ENCODE measurements at places on chromosomes 7 and 10.

- H3K36me3 ChIP-seq = no peaks in the 10 kb centered on the region
- H3K27me3 ChIP-seq = no peaks in the 10 kb centered on the region
- no peak overlapping the region for H3K4me3 ChIP-seq
- DNase-seq = no peak
- peaks cover 11% of the 10 kb centered on the region for H3K4me1 ChIP-seq
- no peak overlapping the region for H3K27ac ChIP-seq
These were observed 266.0 kb downstream of the USP6NL start for GRCh38 chr10:11345224-11346054.

DNA sequence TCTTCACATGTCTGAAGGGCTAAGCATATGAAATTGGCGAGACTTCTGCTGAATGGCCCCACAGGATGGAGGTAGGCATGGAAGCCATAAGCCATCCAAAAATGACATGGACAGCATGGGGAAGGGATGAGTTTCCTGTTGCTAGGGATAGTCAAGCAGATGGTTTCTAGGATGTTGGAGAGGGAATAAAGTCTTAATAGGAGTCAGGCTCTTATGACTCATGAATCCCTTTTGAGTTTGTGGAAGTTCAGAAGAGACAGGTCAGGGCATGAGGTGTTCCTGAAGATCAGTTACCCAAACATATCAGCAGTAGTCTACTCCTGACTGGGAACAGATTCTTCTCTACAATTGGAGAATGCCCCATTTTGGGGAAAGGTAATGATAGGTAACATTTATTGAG is 243.9 kb downstream of the REEP3 start:
- no peak overlapping the region for H3K27ac ChIP-seq
- H3K27me3 ChIP-seq = no peaks in the 10 kb centered on the region
- H3K4me1 ChIP-seq = peaks cover 16% of the 10 kb centered on the region
- DNase-seq = no peak
- no peak overlapping the region for H3K4me3 ChIP-seq

DNA sequence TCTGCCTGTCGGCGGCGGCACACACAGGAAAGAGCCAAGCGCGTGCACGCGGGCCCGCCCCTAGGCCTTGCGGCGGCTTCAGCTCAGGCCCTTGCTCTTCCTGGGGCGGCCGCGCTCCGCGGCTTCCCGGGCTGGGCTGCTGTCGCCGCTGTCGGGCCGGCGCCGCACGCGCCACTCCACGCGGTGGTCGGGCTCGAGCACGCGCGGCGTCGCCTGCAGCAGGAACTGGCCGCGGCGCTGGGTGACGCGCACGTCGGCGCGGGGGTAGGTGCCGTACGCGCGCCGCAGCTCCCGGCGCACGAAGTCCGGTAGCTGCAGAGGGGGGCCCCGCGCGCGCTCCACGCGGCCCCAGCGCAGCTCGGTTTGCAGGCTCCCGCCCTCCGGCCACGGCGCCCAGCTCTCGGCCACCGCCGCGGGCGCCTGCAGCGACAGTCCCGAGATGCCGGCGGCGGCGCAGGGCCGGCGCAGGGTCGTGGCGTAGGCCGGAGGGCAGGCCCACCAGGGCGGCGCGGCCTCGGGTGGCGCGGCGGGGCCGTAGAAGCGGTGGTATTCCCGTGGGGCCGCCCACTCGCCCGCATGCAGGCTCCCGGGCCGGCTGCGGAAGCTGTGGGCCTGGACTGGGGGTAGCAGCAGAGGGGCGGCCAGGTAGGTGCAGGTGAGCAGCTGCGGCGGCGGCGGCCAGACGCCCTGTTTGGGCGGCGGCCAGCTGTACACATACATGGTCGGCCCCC is 804 bp downstream of the C10orf95 start:
- no peaks in the 10 kb centered on the region for H3K27me3 ChIP-seq
- H3K27ac ChIP-seq = peak overlapping the region; percentile 83
- peak; percentile 31 for DNase-seq
- no peaks in the 10 kb centered on the region for H3K4me1 ChIP-seq
- H3K36me3 ChIP-seq = no peaks in the 10 kb centered on the region
- H3K4me3 ChIP-seq = peak overlapping the region; percentile 82

GRCh38 chr7:66399566-66399965 is 194.4 kb downstream of the TPST1 start:
- H3K4me1 ChIP-seq = no peaks in the 10 kb centered on the region
- no peak for DNase-seq

- no peak overlapping the region for H3K4me3 ChIP-seq
- H3K36me3 ChIP-seq = peaks cover 71% of the 10 kb centered on the region
- H3K4me1 ChIP-seq = no peaks in the 10 kb centered on the region
These were observed 37.5 kb downstream of the MEST start for GRCh38 chr7:130529417-130529816.

GRCh38 chr7:43164757-43165156 is 52.3 kb downstream of the HECW1 start:
- no peaks in the 10 kb centered on the region for H3K4me1 ChIP-seq
- no peak overlapping the region for H3K4me3 ChIP-seq
- DNase-seq = no peak
- H3K27ac ChIP-seq = no peak overlapping the region
- no peaks in the 10 kb centered on the region for H3K36me3 ChIP-seq

GRCh38 chr10:67695555-67695954 is 440 bp downstream of the CTNNA3 start:
- peaks cover 22% of the 10 kb centered on the region for H3K4me1 ChIP-seq
- no peaks in the 10 kb centered on the region for H3K36me3 ChIP-seq

GRCh38 chr7:95963446-95963990 is 191.2 kb downstream of the DYNC1I1 start:
- DNase-seq = no peak
- H3K36me3 ChIP-seq = no peaks in the 10 kb centered on the region
- no peaks in the 10 kb centered on the region for H3K27me3 ChIP-seq
- H3K4me3 ChIP-seq = no peak overlapping the region
- H3K4me1 ChIP-seq = no peaks in the 10 kb centered on the region

DNA sequence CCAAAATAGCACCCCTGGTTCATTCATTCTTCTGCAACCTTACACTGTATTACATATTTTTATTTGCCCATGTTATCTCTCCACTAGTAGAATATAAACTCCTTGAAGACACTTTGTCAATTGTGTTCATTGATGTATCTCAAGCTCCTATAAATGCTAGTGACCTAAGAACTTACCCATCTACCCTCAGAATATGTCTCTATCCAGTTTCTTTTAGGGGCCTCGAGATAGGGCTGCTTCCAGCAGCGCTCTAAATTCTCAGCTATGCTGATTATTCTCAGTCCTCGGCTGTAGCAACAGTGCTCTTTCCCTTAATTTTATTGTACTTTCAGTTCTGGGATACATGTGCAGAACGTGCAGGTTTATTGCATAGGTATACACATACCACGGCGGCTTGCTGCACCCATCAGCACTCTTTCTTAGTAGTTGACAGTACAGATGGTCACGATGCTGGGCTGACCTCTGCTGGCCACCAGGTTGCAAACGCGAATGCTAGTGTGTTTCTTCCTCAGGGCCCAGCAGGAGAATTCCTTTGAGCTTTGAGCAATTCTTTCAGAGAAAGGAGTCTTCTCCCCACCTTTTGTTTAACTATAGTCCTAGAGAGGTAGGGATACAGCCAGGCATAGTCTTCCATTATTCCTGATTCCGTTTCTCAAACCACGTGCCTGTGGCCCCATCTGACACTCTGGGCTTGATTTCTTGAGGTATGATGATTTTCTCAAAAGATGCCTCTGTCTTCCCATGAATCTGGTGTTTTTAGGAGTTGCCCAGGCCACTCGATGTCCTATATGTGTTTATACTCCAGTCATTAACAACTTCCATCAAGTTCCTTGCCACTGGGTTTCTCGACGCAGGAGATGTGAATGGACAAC is 49.1 kb upstream of the CDC14C start:
- H3K36me3 ChIP-seq = no peaks in the 10 kb centered on the region
- H3K4me3 ChIP-seq = no peak overlapping the region
- peak; percentile 44 for DNase-seq
- no peak overlapping the region for H3K27ac ChIP-seq
- no peaks in the 10 kb centered on the region for H3K27me3 ChIP-seq

GRCh38 chr7:2964208-2964607 is 79.5 kb downstream of the CARD11 start:
- H3K4me1 ChIP-seq = no peaks in the 10 kb centered on the region
- no peak for DNase-seq
- no peaks in the 10 kb centered on the region for H3K27me3 ChIP-seq
- H3K36me3 ChIP-seq = no peaks in the 10 kb centered on the region
- H3K4me3 ChIP-seq = no peak overlapping the region
- no peak overlapping the region for H3K27ac ChIP-seq

DNA sequence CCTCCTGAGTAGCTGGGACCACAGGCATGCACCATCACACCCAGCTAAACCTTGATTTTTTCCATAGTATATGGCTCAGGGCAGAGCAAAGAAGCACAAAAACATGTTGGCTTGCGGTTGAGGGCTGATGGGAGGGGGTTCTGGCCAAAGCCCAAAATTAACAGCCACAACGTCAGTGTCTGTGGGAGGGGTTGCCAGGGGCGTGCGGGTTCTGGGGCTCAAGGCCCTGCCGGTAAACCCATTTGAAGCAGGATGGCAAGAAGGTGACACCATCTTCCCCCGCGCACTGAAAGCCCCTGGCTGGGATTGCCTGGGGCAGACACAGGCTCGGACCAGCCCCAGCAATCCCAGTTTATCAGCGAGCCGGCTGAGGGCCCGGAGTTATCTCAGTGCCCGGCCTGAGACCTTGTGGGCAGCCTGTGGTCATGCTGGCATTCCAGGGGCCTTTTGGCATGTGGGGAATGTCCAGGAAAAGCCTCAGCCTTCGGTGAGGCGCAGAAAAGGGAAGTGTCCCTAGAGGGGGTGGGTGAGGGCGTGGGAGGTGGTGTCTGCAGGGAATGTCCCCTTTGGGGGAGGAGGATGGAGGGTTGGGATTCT is 167.7 kb upstream of the TNRC18 start:
- DNase-seq = no peak
- H3K36me3 ChIP-seq = no peaks in the 10 kb centered on the region
- H3K4me1 ChIP-seq = peaks cover 26% of the 10 kb centered on the region
- H3K27me3 ChIP-seq = no peaks in the 10 kb centered on the region

DNA sequence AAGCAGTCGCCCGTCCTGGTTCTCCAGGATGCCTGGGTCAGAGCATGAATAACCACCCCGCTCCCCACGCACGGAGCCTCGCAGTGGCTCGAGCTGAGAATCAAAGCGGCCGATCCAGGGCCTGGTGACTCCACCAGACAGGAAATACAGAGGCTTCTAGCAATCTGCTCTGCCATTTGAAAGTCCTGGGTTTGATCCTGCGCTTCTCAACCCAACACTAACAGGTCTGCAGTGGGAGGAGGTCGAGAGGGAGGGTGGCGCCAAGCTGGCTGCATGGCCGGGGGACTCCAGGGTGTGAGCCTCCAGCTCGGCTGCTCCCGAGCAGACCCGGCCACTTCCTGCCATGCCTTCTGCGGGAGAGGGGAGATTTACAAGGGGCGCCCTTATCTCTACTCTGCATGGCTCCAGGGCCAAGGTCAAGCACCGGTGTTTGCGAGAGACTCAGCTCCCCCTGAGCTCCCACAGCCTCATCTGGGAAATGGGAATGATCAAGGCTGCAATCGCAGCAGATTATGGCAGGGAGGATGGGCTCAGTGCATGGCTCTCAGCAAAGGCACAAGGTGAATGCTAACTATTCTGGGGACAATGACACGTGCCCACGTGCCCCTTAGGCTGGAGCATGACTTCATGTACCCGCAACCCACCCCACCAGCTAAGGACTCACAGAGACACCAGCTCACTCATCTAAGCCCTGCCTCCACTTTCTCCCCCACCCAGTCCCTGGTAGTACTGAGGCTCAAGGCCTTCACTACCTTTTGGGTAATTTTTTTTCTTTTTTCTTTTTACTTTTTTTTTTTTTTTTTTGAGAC is 73.9 kb upstream of the TNRC18 start:
- no peak for DNase-seq
- H3K27ac ChIP-seq = no peak overlapping the region
- no peak overlapping the region for H3K4me3 ChIP-seq
- no peaks in the 10 kb centered on the region for H3K27me3 ChIP-seq
- H3K4me1 ChIP-seq = peaks cover 8% of the 10 kb centered on the region
- H3K36me3 ChIP-seq = peaks cover 39% of the 10 kb centered on the region

DNA sequence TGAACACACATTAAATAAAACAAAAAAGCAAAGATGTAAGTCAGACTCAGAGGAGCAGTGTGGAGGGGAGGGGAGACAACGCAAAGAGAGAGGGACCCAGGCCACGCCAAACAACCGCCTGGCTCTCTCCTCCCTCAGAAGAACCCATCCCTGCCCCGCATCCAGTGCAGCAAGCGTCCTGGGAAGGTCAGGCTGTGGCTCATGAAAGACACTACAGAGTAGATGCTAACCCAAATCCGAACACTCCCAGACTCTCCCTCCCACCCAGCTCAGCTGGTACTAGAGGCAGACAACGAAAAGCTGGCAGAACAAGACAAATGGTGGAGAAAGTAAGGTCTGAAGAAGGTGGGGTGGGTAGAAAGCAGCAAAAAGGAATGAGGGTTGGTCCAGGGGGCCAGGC is 39.0 kb downstream of the KCNMA1 start:
- H3K4me3 ChIP-seq = no peak overlapping the region
- DNase-seq = no peak
- H3K27me3 ChIP-seq = no peaks in the 10 kb centered on the region
- H3K4me1 ChIP-seq = peaks cover 4% of the 10 kb centered on the region

DNA sequence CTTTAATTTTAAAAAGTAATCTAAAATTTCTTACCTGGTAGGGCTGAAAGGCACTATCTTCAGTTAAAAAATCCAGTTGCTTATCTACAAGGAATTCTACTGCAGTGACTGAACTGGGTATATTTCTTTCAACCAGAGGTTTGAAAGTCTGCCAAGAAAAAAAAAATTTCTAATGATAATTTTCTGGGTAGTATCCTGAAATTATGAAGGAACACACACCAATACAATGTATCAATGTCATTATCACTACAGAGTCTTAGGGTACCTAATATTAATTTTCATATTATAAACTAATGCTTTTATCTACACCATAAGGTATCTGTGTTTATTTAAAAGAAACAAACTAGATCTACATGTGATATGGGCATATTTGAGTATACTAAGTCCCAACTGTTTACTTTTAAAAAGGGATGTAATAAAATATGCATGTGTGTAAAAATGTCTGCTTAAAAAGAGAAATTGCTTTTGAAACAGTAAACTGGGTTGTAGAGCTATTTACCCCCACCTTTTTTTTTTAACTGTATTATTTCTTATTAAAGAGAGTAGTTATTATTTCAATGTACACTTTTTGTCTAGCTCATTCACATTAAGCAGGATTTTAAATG is 131.6 kb downstream of the NRBF2 start:
- H3K27ac ChIP-seq = peak overlapping the region; percentile 95
- no peak for DNase-seq
- no peaks in the 10 kb centered on the region for H3K36me3 ChIP-seq
- H3K4me3 ChIP-seq = peak overlapping the region; percentile 20
- peaks cover 41% of the 10 kb centered on the region for H3K4me1 ChIP-seq
- no peaks in the 10 kb centered on the region for H3K27me3 ChIP-seq

DNA sequence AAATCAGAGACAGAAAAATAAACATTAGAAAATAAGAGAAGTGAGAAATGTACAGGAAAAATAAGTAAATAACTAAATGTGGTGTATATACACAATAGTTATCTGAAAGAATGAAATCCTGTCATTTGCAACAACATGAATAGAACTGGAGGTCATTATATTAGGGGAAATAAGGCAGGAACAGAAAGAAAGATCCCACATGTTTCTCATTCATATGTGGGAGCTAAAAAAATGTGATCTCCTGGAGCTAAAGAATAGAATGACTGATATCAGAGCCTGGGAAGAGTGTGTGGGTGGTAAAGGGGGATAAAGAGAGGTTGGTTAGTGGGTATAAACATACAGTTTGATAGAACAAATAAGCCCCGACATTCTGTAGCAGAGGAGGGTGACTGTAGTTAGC is 27.3 kb downstream of the PLXDC2 start:
- H3K4me3 ChIP-seq = no peak overlapping the region
- no peaks in the 10 kb centered on the region for H3K36me3 ChIP-seq
- DNase-seq = no peak
- H3K27me3 ChIP-seq = no peaks in the 10 kb centered on the region

- H3K36me3 ChIP-seq = no peaks in the 10 kb centered on the region
- no peaks in the 10 kb centered on the region for H3K27me3 ChIP-seq
- H3K27ac ChIP-seq = no peak overlapping the region
- no peaks in the 10 kb centered on the region for H3K4me1 ChIP-seq
These were observed 6.1 kb downstream of the DOCK1 start for GRCh38 chr10:126911301-126911700.
